ENCODE measurements at places on chromosomes 3 and 15.
A peak's percentile ranks its signal among the peaks of the same experiment; 100 is the strongest.

GRCh38 chr15:37921527-37922385 lies 12.7 kb upstream of the TMCO5A start:
- no peak for DNase-seq

DNA sequence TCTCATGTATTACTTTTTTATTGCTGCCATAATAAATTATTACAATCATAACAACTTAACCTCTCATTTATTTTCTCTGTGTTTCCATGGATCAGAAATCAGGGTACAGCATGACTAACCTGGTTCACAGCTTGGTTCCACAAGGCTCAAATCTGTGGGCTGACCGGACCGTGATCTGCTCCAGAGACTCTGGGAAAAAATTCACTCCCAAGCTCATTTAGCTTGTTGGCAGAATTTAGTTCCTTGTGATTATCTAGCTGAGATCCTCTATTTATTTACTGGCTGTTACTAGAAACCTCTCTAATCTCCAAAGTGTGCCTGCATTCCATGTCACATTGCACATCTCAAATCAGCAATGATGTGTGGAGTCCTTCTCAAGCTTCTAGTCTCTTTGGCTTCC lies 386.6 kb downstream of the DIPK2A start:
- DNase-seq: no peak

DNA sequence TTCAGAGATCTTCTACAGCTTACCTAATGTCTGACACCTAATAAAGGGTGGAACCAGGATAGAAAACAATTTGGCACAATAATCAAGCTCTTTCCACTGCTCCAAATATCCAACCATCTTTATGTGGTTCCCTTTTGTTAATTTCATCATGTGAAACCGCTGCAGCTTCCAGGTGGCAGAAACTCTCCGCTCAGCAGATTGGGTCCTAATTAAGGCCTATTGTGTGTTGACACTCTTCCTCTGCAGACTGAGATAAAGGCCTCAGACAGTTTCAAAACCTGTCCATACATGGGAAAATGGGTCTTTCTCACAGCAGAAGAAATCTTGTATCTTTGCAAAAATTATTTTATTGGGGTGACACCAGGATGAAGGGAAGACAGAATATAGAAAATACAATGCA lies 1002.4 kb upstream of the SEMA6D start:
- DNase-seq: no peak

DNA sequence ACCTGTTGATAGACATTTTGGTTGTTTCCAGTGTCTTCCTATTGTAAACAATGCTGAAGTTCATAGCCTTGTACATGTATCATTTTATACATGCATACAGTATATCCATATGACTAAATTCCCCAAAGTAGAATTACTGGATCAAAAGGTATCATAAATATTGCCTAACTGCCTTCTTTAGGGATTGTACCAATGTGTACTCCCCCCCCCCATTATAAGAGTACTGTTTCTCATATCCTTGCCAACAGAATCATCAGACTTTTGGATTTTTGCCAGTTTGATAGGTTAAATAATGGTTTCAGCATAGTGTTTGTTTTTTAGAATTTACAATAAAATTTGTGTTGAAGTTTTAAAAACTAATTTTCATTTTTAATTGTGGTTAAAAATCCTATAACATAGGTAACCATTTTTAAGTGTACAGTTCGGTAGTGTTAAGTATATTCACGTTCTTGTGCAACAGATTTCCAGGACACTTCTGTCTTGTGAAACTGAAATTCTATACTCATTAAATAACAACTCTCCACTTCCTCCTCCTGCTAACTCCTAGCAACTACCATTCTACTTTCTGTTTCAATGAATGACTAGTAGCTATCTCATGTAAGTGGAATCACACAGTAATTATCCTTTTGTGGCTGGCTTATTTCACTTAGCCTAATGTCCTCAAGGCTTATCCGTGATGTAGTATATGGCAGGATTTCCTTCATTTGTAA lies 30.8 kb upstream of the MAP3K13 start:
- DNase-seq: no peak

DNA sequence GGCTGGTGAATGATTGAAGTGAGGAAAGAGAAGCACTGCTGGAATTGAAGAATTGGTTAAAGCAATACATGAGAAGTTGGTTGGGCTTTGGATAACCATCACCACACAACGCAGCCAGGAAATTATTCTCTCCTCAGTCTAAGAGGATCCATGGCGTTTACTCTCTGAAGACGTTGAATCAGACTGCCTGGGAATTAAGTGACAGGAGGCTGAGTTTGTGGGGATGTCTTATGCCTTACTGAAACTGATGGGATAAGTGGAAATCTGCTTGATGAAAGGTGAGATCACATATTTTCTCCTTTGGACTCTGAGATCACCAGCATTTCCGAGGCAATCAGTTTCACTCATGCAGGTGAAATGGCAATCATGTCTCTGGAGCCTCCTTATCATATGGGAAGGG lies 456.1 kb upstream of the GBE1 start:
- DNase-seq: no peak

- no peak for DNase-seq
Measured at GRCh38 chr3:53815067-53815466, 31.2 kb downstream of the CHDH start.

DNA sequence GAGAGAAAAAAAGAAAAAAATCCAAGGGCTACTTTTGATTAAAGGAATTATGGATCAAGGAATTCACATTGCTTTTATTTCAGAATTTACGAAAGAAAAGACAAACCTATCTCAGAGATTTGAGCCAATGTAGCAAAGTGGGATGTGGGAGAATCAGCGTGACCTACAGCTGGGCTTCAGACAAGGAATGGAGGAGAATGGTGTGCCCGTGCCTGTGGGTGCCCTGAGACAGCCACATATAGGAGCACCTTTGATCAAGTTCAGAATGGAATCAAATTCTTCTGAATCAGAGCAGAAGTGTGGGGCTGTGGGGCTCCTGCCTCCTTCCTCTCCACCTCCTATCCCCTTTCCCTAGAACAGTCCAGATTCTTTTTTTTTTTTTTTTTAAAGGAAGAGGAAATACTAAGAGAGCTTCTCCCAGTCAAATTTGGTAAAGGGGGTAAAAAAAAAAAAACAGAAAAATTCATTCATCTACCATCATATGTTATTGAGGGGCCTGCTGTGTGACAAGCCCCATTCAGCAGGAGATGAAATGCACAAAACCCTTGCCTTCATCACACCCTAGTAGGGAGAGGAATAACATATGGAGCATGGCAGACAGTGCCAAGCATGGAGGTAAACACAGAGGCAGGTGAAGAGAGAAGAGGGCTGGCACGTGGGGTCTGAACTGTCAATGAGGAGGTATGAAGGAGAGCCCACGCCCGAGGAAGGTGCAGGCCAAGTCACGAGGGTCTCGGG lies 25.0 kb upstream of the MUSTN1 start:
- no peak for DNase-seq

- DNase-seq: no peak
Measured at GRCh38 chr3:42014921-42015533, 53.1 kb upstream of the ULK4 start.

DNA sequence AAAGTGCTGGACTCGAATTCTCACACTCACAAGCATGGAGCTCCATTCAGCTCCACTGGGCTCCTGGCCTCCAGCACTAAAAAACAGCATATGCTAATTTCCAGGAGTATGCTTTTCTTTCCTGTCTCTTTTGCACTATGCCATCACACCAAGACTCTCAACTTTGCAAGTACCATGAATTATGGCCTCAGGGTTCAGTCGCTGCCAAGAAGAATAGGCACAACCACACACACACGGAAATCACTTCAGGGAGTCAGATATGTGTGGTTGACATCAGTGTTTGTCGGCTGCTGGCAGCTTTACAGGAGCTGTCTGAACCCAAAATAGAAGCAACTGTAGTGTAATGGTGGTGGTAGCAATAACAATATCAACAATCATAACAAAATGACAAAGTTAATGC lies 305.0 kb upstream of the SLCO3A1 start:
- DNase-seq: no peak

GRCh38 chr3:184765730-184766074 lies 46.3 kb upstream of the VPS8 start:
- DNase-seq: no peak

- no peak for DNase-seq
Measured at GRCh38 chr3:119586733-119587172, 7.5 kb downstream of the ADPRH start.

GRCh38 chr15:64146520-64146884 lies 5.0 kb upstream of the SNX22 start:
- DNase-seq: no peak

GRCh38 chr3:152638214-152638613 lies 196.7 kb upstream of the P2RY1 start:
- no peak for DNase-seq

- DNase-seq: no peak
Measured at GRCh38 chr3:188360364-188360881, 206.5 kb downstream of the LPP start.

- DNase-seq: no peak
Measured at GRCh38 chr3:108241146-108241545, 18.9 kb upstream of the IFT57 start.

DNA sequence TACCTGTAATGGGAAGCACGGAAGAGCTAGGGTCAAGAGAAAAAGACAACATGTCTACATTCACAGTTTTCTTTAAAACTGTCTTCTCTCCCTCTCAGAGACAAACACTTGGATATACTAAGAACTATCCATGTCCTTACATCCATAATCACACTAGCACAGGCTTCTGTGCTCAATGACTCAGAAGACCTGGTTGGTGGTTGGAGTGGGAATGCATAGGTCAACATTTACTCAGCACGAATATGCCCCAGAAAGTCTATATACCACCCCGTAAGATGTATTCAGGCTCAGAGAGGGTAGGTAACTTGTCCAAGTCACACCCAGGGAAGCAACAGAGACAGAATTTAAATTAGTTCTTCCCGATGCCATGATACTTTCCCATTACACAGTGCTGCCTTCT lies 891.1 kb downstream of the TUSC7 start:
- no peak for DNase-seq

DNA sequence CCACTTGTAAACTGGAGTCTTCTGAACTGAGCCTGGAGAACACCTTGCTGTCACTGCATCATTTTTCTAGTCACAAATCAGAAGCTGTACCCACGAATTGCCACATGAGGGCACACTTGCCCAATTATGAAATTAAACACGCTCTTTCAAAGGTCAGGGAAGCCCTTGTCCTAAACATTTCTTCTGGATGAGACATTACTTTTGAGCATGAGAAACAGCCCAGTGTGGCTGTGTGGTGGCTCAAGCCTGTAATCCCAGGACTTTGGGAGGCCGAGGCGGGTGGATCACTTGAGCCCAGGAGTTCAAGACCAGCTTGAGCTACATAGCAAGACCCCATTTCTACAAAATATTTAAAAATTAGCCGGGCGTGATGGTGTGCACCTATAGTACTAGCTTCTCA lies 27.5 kb upstream of the CFAP161 start:
- DNase-seq: peak; percentile 10

GRCh38 chr3:159721324-159721723 lies 267.3 kb upstream of the IL12A start:
- no peak for DNase-seq

GRCh38 chr3:186818956-186819355 lies 12.7 kb upstream of the RFC4 start:
- no peak for DNase-seq

DNA sequence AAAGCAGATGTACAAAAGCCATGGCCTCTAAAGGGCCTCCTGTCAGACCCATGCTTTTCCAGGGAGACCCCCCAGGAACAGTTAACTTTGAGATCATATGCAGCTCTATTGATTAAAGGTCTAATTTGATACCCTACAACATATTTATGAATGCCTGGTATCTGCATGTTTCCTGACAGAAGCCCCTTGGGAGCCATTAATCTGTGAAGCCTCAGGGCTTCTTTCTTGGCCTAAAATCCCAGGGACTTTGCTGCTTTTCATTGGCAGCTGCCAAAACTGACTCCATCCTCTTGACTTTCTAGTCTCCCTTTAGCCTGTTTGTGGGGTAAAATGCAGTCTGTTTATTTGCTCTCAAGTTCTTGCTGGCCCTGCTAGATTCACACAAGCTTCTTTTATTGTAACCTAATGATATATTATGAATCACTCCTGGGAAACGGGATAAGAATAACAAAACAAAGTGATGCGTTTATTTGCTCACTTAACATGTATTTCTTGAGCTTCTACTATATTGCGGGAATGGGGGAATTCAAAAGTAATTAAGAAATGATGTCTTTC lies 257.0 kb downstream of the LSAMP start:
- DNase-seq: no peak

DNA sequence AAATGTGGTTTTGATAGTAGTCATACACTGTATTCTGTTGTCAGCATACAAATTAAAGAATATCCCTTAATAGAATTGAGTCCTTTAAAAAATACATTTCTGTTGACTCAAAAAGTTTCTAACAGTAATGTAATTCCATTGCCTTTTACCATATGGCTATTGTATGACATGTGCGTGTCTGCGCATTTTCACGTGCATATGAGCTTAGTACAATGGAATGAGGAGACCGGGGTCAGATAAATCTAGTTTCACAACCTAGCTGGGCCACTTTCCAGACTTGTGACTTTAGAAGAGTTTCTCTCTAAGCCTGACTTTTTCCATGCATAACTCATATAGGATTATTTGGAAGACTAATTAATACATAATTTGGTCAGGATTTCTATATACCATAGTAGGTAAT lies 38.7 kb downstream of the ZBTB38 start:
- no peak for DNase-seq

GRCh38 chr3:140719841-140720614 lies 42.2 kb downstream of the TRIM42 start:
- DNase-seq: no peak

DNA sequence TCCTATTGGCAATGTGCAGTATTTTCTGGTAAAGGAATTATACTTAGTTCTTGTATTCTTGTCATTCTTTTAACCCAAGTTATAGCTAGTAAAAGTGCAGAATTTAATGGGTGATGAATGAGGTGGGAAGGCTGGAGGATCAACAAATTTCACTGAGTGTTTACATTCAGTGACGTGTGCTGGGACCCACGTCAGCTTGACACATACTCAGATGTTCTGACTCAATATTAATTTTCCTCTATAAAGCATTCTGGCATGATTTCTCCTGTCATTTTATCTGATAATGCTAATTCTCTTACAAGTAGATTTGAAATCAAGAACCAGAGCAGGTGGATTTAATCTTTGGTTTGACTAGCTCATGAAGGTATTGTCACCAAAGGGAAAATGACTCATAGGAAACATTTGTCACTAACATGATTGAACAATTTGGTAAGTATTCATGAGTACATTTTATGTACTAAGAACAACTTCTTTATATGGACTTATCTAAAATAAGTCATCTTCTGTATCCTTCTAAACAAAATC lies 71.0 kb upstream of the SYNPR start:
- DNase-seq: no peak

GRCh38 chr15:99310745-99311144 lies 59.5 kb downstream of the LRRC28 start:
- no peak for DNase-seq

DNA sequence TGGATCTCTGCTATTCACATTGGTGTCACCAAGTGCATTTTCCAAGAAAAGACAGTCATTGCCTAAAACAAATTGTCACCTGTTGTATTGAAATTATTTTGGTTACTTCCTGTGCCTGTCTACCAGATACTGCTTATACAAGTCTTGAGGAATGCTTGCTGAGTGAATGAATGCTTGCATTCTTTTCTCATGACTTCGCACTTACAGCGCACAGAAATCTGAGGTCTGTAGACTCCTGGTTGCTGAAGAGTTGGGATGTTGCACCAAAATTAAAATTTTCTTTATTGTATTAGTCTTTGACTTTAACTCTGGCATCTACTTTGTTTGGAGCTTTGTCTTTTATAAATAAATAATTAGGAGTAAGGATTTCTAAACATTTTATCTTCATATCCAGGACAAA lies 28.4 kb downstream of the SH3GL3 start:
- no peak for DNase-seq
